ENCODE measurements at places on chromosomes 2 and 18.

DNA sequence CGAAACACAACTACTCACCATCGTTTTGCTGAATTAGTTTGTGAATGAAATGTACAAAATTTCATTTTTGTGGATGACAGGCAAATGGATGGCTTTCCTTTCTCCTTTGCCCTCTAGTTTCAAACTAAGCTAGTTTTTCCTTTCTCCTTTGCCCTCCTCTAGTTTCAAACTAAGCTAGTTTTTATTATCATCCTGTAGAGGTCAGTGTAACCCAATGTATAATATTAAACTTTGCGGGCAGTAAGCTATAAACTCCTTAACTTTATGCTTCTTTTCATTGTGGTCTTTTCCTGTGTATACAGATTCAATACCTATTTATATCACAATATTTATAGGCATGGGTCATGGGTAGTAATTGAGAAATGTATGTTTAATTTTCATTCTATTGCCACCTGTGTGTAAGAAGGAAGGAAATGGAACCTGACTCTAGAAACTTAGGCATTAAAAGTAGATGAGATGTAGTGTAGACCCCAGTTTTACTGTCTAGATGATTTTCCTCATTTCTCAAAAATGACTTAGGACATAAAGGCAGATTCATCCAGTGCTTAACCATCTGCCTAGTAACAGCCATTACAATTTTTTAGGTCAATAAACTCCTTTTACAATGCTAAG, 58.1 kb downstream of the MAP3K19 start:
- no peak for DNase-seq

GRCh38 chr2:178152033-178152432, 39.8 kb downstream of the RBM45 start:
- DNase-seq: no peak

DNA sequence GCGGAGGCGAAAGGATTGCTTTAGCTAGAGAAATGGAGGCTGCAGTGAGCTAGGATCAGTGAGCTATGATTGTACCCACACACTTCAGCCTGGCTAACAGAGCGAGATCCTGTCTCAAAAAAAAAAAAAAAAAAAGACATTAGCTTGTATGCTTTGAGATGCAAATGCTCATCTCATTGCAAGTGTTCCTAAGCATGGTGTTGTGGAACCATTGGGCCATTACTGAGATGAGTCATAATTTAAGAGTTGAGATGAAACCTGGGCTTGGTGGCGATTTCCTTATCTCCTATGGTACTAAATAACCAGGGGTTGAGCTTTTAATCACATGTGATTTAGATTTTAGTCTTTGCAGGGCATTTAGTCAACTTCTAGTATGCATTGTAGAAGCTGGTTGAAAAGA, 2.2 kb downstream of the PLEKHA3 start:
- DNase-seq: no peak

- DNase-seq: no peak
Observed at GRCh38 chr2:234374150-234374508, 122.8 kb downstream of the ARL4C start.

DNA sequence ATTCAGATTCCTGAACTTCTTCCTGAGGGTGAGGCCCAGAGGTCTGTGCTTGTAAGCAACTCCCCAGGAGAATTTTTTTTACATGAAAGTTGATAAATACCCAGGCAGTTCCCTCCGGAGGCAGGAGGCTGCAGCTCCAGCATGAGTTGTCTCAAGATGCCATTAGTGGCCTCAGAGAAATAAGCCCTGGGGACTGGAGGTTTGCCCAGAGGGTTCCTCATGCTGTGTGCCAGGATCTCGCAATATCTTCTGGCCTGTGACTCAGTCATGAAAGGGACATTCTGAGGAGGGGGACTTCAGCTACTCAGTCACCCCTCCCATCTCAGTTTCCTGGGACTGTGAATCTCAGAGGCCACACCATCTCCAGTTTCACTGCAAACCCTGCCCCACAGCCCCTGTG, 49.9 kb downstream of the LYPD1 start:
- DNase-seq: no peak

Measured in stimulated activated CD8-positive, alpha-beta memory T cell treated with anti-CD3 and anti-CD28 coated beads, Interleukin-7, amount 100 ng/mL, for 1 hour (primary cell).